ENCODE measurements at places on chromosomes 12 and 14.
A peak's percentile ranks its signal among the peaks of the same experiment; 100 is the strongest.

GRCh38 chr12:128807161-128807724 is 16.5 kb downstream of the SLC15A4 start:
- DNase-seq = no peak

DNA sequence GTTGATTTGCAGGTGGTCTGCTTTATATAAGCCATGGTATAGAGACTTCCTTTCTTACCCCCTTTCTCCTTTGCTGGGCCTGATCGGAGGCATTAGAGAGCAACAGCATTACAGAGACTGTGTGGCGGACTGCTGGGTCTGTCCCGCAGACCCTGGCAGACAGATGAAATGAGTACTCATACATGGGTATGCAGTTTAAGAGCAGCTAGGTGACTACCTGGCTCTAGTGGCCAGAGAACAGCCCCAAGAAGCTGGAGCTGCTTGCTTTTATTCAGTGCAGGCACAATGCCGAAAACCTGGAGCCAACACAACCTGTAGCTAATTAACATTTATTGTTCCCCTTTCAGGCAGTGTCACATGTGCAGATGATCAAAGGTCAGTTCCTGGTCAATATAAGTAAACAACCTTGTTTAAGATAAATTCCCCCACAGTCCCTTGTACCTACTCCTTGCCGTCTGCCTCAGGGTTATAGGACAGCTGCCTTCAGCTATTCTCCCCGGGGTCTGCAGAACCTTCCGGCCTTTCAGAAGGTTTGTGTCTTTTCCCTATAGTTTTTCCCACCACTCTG is 160.0 kb downstream of the TRHDE start:
- DNase-seq = no peak

DNA sequence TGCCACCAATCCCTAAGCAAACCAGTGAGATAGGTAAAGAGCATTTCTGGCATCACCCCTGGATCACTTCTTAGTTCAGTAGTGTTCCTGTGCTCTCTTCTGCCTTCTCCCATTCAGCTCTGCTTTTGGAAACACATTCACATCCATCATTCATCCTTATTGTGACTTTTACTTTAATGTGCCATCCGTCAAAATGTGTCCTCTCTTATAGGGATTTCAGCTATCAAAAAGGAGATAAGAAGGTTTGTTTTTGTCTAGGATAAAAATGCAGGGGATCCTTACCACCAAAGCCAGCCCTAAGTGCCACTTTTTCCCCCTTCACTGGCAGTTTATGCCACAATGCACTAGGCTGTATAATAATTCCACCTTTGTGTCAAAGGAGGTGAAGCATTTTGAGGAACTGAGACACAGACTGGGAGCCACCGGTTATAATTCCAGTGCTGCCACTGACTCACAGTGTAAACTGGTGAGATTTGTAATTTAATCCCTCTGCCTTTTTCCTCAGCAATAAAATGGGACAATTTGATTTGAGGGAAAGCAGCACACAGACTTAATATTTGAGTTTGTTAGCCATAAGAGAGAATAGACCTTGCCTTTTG is 158.6 kb downstream of the PAX9 start:
- no peak for DNase-seq

DNA sequence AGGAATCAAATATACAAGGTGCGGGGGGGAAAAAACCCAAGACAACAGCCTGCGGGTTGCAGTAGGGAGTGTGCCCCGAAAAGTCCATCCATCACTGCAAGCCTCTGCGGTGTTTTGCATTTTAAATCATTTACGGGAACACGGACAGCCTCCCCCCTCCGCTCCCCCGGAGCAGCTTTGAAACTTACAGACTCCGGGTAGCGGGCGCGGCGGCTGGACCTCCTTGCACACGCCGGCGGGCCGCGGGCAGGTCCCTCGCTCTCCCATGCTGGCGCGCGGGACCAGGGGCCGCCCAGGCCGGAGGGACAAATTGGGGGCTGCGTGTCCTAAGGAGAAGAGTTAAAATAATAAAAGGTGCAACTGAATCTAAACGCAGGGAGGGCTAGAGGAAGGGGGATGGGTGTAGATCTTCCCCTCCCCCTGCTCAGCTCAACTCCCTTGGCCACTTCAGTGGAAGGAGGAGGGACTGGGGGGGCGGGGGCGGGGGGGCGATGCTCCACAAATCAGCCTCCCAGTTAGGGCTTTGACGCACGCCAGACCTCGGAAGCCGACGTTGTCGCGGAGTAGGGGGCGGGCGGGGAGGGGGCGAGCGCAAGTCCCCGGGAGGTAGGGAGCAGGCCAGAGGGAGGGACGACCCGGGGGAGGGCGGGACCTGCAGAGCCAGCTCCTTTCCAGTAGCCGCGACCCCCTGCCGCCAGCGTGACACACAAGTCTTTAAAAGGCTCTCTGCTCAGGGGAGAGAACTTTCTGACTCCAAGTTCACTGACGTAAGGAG is at the start of gene KCNJ8:
KCNJ8 (minus strand) TSS at position 349 of the 775 bp plus-strand sequence. CDS start 1,090 bp downstream, outside the sequence.
- no peak for DNase-seq

GRCh38 chr14:96095581-96096476 is 56.7 kb downstream of the C14orf132 start:
- DNase-seq = no peak

- DNase-seq = no peak
These were observed 232.0 kb upstream of the TMTC1 start for GRCh38 chr12:30015631-30016337.

DNA sequence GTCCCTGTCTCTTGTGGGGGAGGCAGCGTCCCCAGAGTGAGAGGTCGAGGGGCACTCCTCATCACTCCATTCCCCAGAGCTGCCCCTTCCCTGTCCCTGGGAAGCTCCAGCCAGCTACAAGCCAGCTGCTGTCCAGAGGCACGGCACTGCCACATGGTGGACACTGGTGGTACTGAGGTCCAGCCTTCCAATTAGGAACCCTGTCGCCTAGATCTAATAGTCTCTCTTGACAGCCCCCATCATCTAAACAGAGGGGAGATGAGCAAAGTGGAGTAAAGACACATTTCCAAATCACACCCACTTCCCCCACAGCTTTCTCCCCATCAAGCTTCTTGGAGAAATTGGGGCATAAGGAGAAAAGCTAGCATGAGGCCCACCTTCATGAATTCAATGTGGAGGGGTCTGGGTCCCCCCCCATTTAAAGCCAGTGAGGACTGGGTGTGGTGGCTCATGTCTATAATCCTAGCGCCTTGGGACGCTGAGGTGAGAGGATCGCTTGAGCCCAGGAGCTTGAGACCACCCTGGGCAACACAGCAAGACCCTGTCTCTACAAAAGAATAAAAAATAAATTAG is 2.1 kb upstream of the INHBE start:
- peak; percentile 32 for DNase-seq

GRCh38 chr12:110253176-110253575 is 27.9 kb upstream of the ATP2A2 start:
- DNase-seq = no peak

DNA sequence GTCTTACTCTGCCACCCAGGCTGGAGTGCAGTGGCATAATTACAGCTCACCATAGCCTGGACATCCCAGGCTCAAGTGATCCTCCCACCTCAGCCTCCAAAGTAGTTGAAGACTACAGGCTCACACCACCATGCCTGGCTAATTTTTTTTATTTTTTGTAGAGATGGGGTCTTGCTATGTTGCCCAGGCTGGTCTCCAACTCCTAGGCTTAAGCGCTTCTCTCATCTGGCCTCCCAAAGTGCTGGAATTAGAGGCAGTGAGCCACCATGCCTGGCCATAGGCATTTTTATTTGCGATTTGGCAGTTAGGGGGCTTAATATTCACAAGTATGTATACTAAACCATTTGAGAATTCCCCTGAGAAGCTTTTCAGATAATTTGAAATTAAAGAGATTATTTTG is 19.1 kb downstream of the PNMA1 start:
- no peak for DNase-seq

DNA sequence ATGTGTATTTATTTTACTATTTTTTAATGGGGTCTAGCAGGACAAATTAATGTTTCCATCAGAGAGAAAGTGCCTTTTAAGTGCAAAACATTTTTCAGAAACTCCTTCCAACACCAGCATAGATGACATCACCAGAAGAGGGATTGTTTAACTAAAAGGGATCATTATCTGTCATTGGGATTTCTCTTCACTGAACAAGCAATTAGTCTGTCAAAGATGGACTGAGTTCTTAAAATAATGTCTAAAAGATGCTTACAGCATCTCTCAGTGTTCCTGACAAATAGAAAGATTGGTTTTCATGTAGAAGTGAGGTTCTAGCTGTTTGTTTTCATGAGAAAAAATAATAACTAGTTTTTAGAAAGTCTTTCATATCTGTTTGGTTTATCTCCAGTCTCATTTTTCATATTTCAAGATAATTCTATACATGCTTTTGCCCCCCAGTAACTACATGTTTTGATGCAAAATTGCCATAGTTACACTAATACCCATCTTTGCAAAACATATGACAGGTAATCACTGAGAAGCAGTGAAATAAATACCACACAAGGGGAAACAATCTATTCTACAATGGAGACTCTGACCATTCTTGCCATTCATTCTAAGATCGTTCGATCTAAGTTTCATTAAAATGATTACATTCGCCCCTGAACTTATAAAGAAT is 850.3 kb downstream of the GALC start:
- no peak for DNase-seq

DNA sequence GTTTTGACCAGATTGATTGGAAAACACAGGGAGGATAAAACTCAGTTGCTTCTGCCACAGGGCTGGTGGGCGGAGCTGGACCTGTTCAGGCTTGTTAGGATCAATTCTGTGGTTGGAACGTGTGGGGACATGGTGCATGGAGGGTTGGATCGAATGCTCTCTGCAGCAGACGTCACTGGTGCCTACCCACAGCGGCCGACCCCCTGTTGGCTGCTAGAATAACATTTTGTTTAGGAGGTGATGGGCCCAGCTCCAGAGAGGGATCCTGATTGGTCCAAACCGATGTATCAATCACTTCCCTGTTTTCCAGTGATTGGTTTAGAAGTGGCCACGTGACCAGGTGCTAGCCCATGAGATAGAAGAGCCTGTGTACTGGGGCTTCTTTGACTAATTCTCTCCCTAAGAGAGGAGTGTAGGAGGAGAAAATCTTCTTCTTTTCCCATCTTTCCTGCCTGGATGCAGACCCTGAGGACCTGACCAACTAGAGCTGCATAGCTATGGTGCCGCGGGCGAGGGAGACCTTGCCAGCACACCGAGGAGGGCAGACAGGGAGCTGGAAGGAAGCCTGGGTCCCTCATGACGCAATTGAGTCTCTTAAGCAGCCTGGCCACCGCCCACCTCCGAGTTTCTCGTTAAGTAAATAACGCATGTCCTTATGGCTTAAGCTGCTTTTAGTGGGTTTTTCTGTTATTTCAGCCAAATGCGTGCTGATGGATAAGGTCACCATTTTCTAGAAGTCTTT is 163.5 kb downstream of the AACS start:
- DNase-seq = no peak

Data from stimulated activated CD4-positive, alpha-beta T cell treated with anti-CD3 and anti-CD28 coated beads, TNF-alpha, amount 100 ng/mL, for 48 hours (primary cell).